KG1 (cell line): ENCODE measurements at places on chromosomes 12 and 14.

- DNase-seq: no peak
Measured at GRCh38 chr14:59254146-59254910, 65.9 kb downstream of the DAAM1 start.

GRCh38 chr12:52825961-52826360, 8.2 kb downstream of the KRT79 start:
- DNase-seq: no peak

DNA sequence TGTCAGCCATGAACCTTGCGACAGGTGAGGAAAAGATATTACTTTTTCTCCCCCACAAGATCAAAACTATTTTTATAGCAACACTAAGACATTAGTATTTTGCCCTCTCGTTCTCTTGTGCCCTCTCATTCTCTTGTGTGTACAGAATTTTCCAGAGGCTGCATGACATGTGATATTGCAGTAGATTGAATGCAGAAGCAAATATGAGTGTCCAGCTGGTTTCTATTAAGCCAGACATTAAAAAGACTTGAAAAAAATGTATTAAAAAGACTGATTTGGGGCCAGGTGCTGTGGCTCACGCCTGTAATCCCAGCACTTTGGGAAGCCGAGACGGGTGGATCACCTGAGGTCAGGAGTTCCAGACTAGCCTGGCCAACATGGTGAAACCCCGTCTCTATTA, 63.7 kb upstream of the ZFP36L1 start:
- no peak for DNase-seq

GRCh38 chr14:23639891-23640523, 3.8 kb downstream of the DHRS2 start:
- DNase-seq: no peak

GRCh38 chr14:38197001-38197783, 10.5 kb upstream of the SSTR1 start:
- DNase-seq: no peak

DNA sequence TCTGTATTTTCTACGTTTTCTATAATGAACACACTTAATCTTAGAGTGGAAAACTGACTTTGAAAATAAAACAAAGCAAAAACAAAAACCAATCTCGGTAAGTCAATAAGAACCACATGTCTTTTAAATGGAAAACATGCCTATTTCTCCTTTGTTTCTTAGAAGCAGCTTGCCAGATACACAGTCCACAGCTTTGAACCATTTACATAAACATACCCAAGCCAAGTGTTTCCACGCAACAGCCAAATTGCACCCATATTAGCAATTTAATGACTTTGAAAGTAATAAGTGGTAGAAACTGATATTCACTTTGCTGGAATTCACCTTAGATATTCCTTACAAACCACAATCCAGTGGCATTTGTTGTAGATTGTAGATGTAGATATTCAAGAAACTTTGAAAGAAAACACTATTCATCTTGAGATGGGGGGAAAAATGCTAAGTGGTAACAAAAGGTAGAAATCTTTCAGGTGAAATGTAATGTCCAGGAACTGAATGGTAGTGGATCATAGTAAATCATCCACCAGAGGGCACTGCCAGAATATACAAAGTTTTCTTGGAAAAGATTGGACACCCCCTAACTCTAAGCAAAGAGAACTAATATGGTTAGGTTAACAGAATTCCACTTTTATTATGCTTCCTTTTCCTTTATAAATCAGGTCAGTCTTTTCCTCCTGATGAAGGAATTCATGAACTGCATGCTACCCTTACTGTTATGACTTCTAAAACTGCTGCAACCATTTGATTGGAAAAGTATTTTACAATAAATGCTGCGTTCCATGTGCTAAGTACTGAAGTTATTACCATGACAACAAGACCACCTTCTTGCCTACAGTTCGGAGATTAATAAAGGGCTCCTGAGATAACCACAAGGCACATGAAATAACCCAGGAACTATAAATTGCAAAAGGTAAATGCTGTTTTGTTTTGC, 69.8 kb downstream of the RERG start:
- DNase-seq: no peak

DNA sequence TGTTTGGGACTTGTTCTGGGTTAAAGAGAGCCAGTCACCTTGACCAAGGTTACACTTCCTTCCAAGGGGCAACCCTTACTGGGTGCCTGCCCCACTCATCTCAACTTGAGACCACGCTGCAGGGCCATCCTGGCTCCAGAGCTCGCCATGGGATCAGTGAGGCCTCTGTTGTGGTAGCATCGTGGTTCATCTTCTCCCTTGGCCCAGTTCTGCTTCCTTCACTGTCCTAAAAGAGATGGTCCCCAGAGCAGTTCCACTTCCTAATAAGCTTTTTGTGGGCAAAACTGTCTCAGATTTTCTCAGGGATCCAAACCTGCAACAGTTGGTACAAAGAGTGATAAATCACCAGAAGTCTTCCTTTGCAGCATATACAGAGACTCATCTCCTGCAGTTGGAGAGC, 165.9 kb upstream of the TMEM260 start:
- DNase-seq: no peak

GRCh38 chr14:99077076-99077843, 194.7 kb downstream of the BCL11B start:
- DNase-seq: no peak

DNA sequence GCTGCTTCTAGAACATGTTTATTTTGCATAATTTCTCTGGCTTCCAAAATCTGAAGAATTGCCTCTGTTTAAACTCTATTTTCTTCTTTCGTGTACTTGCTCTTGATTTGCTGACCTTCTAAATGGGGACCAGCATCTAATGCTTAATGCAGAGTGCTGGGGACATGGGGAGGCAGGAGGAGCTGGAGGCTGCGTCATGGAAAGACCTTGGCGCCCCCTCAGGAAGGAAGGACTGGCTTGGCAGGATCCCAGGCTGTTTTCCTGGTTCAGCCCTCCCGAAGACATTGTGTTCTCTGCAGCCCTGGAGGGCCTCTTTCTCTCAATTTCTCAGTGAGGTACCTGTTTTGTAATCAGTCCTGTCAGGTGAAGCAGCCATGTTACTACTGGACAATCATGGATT, 5.5 kb downstream of the PRKCH start:
- no peak for DNase-seq

GRCh38 chr12:68667291-68667690, 19.5 kb upstream of the NUP107 start:
- DNase-seq: no peak

DNA sequence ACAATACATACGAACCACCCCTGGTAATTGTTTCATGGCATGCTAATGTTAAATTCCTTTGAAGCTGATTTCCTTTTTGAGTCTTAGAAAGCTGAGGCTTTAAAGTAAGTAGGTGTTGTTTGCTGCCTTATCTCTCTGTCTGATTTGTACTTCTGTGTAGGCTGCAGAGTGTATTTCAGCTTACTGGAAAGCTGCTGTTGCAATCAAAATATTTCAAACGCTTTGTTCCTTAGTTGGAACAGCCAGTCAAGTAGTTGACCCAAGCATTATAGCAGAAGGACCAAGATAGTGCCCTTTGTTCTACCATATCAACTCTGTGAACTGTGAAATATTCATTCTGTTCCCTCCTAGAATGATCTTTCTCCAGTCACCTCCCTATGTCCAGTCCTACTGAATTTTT, 3.1 kb downstream of the PKP2 start:
- DNase-seq: no peak

- DNase-seq: no peak
Measured at GRCh38 chr12:128729628-128730121, 94.1 kb downstream of the SLC15A4 start.

DNA sequence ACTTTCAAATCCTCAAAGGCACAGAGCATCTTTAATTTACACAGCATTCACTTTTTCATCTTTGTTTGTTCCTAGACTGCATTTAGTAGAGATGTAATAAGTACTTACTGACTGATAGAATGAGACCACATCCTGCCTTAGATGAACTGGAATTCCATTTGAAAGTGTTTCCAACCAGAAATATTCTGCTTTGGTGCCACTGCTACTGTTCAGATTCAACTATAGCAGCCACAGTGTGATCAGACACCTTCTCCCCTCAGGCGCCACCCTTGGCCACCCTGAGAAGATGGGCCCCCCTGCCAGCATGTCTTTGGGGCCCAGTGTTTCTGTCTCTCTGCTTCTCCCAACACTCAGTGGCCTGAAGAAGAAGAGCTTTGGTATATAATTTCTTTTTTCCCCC, 449.1 kb downstream of the RAD51B start:
- no peak for DNase-seq

- DNase-seq: no peak
Measured at GRCh38 chr12:108744021-108744897, 12.9 kb upstream of the CORO1C start.

- DNase-seq: no peak
Measured at GRCh38 chr12:115185506-115185905, 501.5 kb upstream of the TBX3 start.

DNA sequence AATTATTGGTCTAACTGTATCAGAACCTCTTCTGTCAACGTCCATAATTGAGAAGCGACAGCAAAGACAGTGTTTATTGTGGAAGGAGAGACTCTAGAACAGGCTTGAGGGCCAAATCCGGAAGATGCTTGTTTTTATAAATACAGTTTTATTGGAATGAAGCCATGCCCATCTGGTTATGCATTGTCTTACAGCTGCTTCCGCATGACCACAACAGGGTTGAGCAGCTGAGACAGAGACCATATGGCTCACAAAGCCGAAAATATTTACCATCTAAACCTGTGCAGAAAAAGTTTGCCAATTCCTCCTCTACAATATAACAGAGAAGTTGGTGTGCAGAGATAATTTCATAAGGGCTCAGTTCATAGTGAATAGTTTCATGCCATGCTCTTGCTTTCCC, 24.5 kb downstream of the PRKAB1 start:
- DNase-seq: no peak

- DNase-seq: no peak
Measured at GRCh38 chr12:113373969-113374368, 15.6 kb downstream of the PLBD2 start.

GRCh38 chr14:95293449-95293848, 26.3 kb downstream of the CLMN start:
- no peak for DNase-seq

GRCh38 chr12:92503029-92503931, 199.5 kb upstream of the PLEKHG7 start:
- no peak for DNase-seq

GRCh38 chr12:89857652-89858274, 149.1 kb upstream of the ATP2B1 start:
- DNase-seq: no peak

DNA sequence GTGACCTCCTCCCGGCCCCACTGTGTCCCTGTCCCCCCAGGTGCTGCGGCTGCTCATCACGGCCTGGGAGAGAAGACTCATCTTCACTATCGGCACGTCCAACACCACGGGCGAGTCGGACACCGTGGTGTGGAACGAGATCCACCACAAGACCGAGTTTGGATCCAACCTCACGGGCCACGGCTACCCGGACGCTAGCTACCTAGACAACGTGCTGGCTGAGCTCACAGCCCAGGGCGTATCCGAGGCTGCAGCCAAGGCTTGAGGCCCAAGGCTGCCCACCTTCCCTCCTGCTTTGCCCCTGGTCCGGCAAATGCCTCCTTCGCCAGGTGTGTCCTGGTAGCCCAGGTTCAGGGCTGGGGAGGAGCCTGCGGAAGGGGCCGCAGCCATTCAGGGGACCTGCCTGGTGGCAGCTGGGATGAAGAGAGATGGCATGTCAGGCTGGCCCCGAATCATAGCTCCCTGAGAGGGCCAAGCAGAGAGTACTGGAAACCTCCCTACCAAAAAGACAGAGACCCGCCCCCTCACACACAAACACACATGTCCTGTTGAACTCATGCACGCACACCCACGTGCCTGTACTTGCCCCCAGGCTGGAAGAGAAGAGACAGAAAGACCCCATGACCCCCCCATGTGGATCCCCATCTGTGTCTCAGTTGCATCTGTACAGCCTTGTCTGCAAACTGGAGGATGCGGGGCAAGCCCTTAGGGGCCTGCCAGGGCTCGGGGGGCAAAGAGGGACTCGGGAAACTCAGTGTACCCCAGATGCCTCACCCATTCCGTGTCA, 38.7 kb downstream of the RASAL1 start:
- no peak for DNase-seq

DNA sequence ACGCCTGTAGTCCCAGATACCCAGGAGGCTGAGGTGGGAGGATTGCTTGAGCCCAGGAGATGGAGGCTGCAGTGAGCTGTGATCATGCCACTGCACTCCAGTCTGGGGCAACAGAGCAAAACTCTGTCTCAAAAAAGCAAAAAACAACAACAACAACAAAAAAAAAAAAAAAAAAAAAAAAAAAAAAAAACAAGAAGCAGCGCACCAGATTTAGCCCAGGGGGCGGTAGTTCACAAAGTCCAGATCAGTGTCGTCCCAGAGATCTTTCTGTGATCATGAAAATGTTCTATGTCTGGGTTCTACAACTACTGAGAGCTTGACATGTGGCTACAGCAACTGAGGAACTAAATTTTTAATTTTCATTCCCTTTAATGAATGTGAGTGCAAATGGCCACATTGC, 27.4 kb downstream of the OAS2 start:
- DNase-seq: no peak

DNA sequence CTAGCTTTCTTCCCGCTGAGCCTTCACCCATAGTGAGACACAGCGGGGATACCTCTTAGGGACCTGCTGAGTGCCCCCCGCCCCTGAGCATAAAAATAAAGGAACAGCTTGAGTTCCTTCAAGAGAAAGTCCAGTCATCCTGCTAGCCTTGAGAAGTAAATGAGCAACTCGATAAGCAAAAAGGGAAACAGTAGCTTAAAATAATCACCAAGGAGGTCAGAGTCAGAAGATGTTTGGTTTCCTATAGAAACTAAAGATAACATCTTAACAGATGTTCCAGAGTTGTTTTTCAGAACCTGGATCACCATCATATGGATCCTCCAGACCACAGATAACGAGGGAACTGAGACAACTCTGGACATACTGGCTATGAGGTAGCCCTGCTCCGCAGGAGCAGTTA, 94.0 kb downstream of the BCAT1 start:
- no peak for DNase-seq

DNA sequence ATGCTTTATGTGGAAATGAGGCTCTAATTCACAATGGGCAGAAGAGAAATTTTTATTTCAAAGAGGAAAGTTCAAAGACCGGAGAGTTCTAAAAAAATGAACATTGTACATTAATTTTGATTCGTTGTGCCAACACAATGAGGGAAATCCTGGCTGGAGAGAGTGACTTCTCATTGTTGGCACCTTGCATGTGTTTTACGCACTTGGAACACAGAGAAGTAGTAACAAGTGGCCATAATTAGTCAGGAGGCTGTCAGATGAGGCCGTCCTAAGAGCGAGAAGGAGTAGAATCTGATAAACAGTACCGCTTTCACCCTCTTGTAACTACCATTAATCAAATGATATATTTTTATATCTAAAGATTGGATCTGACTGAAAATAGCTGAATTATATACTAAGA, 6.9 kb downstream of the LMO3 start:
- no peak for DNase-seq

DNA sequence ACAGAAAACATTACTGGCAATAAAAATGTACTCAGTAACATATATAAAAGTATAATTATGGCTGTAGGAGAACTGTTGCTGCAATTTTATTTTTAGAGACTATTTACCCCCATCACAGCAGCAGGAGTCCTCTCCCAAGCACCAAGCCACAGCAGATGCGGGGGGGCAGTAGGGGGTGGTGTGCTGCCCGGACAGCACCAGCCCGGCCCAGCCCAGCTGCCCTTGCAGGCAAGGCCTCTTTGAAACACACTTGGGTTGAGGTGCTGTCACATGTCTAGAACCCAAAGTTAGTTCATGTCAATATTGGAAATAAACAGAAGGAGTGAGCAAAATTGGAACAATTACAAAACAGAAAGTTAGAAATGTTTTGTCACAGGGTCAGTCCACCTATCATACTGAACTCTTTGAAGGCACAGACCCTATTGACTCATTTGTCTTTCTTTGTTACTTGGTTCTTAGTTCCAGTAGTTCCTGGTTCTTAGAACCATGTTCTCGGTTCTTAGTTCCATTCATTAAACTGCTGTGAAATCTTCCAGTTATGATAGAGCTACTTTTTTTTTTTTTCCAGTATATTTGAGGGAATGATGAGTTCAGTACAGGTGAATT, 22.7 kb downstream of the CCNK start:
- no peak for DNase-seq
